ENCODE measurements at places on chromosomes 6 and 20.

- peak; percentile 17 for DNase-seq
Observed at GRCh38 chr6:10465629-10466499, 51.0 kb upstream of the TFAP2A start.

DNA sequence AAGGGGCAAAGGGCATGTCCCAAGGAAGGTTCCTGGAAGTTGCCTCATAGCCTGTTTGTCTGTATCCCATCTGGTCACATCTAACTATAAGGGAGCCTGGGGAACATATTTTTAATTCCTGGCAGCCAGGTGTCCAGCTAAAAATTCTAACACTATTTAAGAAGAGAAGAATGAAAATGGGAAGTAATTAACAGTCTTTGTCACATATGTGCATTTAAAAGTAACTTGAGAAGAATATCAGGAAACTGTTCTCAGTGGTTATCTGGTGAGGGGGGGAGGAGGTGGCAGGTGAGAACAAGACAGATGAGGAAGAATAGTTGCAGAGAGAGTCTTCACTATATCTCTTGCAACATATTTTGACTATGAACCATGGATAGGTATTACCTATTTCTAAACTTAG, 75.5 kb upstream of the ELOVL5 start:
- DNase-seq = no peak

DNA sequence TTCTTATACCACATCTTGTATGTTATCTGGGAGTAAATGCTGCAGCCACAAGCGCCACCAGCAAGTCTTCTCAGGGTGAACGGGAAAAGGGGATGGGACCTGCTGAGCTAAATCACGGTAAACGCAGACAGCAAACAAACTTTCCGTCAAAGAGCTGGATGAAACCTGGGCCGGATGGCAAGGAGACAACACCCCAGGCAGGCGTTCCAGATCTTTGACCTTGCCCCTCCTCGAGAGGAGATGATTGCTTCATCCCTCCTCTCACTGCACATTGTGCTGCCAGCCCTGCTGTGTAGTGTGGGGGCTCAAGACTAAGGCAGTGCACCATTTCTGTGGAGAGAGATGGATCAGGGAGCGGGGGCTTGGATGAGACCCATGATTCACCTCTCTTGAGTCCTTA, 9.8 kb downstream of the RAET1E start:
- no peak for DNase-seq

DNA sequence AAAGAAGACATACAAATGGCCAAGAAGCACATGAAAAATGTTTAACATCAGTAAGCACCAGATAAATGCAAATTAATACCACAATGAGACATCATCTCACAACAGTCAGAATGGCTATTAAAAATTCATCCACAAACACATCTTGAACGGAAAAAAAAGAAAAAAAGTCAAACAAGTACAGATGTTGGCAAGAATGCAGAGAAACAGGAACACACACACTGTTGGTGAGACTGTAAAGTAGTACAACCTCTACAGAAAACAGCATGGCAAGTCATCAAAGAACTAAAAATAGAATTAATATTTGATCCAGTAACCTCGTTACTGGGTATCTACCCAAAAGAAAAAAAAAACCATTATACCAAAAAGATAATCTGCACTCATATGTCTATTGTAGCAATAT, 6.5 kb downstream of the STX7 start:
- DNase-seq = no peak

DNA sequence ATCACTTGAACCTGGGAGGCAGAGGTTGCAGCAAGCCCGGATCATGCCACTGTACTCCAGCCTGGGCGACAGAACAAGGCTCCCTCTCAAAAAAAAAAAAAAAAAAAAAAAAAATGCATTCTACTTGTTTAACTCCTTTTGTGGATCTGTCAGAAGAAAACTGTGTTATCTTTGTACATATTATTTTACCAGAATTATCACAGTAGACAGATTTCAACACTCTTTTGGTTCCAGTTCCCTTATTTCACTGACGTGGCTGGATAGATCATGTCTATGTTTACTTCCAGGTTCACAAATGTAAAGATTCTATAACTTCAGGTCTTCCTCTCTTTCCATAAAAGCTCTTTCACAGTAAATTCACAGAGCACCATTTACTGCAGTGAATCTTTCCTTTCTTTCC, 18.4 kb downstream of the NUDT3 start:
- DNase-seq = no peak

DNA sequence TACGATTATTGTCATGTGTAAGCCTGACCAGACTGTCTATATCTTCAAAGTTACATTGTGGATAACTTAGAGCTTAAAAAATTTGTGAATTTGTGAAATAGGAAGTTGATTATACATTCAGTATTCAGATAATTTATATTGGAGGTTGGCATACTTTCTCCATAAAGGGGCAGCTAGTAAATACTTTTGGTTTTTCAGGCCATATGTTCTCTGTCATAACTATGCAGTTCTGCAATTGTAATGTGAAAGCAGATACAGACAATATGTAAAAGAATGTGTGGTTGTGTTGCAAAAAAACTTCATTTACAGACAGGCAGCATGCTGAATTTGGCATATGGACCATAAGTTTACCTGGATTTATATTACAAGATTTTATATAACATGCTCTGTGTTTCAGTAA, 29.3 kb downstream of the HSF2 start:
- no peak for DNase-seq

- no peak for DNase-seq
Observed at GRCh38 chr6:37704066-37704465, 6.4 kb upstream of the MDGA1 start.

GRCh38 chr6:153207006-153207405, 75.9 kb upstream of the RGS17 start:
- DNase-seq = no peak

- DNase-seq = no peak
Observed at GRCh38 chr20:46995561-46996142, 101.0 kb downstream of the EYA2 start.

DNA sequence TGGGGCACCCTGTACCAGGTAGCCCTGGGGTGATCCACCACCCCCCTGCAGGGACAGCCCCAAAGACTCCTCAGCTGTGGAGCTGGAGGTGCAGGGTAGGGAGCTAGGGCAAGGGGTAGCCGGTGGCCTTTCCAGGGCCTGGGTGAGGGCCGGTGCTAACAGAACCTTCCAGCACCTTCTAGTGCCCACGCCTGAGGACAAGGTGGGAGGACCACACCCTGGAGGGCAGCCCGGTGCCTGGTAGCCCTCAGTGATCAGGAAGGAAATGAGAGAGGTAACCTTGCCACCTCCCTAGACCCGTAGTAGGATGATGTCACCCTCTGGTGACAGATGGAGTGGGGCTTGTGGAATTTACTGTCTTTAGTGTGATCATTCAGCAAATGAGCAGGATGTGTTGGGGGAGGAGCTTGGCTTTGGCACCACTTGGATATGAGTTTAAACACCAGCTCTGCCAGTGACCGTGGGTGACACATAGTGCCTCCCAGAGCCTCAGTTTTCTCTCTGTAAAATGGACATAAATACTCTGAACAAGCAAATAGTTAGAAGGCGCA, 187.7 kb downstream of the NFATC2 start:
- DNase-seq = no peak

DNA sequence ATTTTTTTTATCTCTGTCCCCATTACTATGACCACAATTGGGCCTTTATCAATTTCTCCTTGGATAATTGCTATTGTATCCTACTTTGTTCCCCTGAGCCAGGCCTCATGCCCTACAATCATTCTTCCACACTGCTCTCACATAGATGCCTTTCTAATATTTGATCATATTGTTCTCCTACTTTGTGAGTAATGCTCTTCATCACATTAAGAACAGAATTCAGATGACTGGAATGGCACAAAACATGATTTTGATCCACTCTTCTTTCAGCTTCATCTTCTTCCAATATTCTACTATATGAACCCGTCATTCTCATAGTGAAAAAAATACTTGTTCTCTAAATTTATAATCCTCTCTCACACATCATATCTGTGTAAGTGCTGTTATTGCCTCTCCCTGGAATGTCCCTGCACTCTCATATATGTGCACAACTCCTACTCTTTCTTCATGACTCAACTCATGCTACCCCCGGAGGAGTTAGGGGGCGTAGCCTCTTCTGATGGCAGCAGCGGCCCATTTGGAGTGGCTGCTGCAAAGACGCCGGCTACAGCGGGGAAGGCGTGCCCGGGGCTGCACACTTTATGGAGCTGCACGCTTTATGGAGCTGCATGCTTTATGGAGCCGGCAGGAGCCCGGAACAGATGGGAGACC, 25.3 kb upstream of the HACE1 start:
- DNase-seq = no peak

GRCh38 chr6:149929422-149929821, 6.5 kb upstream of the RAET1G start:
- no peak for DNase-seq

- DNase-seq = no peak
Observed at GRCh38 chr6:61787998-61788397, 498.0 kb downstream of the KHDRBS2 start.

GRCh38 chr6:10595731-10596664, 74.8 kb downstream of the GCNT2 start:
- no peak for DNase-seq

- DNase-seq = no peak
Observed at GRCh38 chr20:62212299-62212698, 7.8 kb downstream of the HRH3 start.

DNA sequence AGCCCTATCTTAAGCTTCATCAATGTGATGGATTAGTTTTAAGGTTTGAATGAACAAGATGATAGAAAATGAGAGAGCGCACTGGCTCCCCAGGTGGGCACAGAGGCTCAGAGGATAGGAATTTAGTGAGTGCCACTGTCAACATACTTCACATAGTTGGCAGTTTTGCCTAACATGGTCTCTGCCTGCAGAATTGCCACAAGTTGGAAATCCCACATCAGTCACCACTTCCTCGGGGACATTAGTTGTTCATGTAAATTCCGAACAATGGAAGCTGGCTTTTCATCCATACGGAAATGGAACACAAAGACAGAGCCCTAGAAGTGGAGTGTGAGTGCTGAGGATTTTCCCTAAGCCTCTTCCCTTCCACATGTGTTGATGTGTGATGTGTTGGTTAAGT, 123.9 kb upstream of the PHACTR1 start:
- DNase-seq = no peak

- no peak for DNase-seq
Observed at GRCh38 chr6:137734875-137735182, 132.2 kb upstream of the TNFAIP3 start.

DNA sequence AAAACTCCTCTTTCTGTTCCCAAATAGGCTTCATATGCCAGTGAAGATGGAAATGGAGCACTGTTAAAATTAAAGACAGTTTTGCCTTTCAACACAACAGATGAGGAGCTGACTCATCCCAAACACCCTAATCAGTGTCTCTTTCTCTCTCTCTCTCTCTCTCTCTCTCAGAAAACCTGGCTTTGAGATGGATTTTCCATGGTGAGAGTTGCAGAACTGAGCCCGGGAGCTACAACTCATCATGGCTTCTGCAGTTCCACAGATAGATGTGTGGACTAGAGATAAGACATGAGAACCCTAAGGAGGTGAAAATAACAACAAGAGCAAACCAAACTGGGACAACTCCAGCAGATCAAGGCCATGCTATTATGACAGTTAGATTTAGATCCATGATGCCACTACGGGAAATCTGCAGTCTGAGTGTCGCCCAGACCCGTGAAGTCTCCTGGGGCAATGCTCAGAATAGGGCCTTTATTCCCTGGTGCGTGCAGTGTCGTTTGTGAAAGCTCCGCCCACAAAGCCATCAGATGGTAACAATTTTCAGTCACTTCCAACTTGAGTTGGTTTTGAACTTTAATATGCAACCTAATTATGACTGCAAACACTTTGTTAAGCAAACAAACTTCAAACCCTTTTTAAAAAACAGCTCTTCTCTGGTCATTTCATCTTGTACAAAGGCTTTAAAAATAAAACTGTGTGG, 338.2 kb upstream of the PREP start:
- DNase-seq = no peak

DNA sequence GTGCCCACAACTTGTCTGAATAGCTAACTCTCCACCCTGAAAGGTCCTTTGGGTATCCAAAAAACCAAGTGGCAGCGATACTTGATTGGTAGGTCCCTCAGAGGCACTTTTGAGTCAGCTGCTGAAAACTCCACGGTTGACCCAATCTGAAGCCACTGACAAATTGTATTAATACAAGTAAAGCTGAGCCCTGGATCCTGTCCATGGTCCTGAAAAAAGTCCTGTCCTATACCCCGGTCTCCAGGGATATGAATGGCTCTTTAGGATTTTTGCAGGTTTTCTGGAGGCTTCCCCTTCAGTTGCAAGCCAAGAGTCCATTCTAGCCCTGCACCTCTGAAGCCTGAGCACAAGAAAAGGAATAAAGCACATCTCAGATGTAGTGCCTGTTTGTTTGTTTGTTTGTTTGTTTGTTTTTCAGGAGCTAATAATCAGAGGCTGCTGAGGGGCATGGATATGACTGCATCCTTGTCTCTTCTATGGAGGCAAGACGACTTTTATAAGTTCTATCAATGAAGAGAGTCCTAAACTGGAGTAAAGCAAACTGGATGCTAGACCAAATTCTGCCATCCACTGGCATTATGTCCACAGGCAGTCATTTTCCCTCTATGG, 1.7 kb upstream of the SLC12A5 start:
- DNase-seq = peak; percentile 57

GRCh38 chr20:49790077-49790798, 22.4 kb upstream of the SLC9A8 start:
- DNase-seq = no peak

GRCh38 chr20:40948465-40949267, 80.0 kb upstream of the TOP1 start:
- no peak for DNase-seq

GRCh38 chr6:16200321-16200883, 38.0 kb upstream of the GMPR start:
- DNase-seq = no peak

- DNase-seq = peak; percentile 34
Observed at GRCh38 chr6:15879371-15880261, 216.8 kb upstream of the DTNBP1 start.

DNA sequence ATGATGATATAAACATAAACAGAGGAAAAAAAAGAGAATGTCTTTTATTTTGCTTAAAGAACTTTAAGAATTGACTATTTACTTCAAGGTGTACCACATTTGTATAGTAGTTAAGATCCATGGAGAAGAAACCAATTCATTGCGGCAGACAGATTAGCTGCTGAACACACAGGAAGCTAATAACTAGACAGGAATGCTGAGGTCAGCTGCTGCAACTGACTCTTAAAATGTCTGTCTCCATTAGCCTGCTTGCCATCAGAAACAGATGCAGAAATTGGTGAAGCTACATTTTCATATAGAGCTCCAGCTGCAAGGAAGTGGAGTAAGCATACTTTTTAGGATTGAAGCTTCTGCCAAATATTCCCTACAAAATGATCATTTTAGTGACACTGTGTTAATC, 939.5 kb downstream of the EPHA7 start:
- DNase-seq = no peak

GRCh38 chr6:16766043-16766536, 4.8 kb upstream of the ATXN1 start:
- peak; percentile 37 for DNase-seq

DNA sequence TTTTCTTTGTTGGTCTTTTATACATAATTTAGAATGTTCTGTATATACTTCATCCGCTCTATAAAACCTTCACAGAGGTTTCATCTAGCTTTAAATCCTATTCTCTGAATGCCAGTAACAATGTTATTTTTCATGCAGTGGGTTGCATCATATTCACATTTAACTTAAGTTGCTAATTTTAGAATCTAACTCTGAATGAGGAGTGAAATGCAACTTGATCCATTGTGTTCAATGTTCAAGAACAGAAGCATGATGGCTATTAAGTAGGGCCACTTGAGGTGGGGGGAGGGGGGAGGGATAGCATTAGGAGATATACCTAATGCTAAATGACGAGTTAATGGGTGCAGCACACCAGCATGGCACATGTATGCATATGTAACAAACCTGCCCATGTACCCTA, 224.5 kb downstream of the NKAIN2 start:
- DNase-seq = no peak

Measured in activated CD4-positive, alpha-beta T cell treated with anti-CD3 and anti-CD28 coated beads, Interleukin-2, amount 10 ng/mL, durations not matched to agents 7 days and 5 days (primary cell).